ENCODE measurements at places on chromosomes 3 and 15. TPM values are rescaled to one million over a fixed set of nuclear protein-coding genes. Genes with fewer than 3 reads are reported as not detected.

The CCR9 gene
- not detected for total RNA-seq

The EPHA6 gene
- total RNA-seq = not detected

The USP4 gene
- total RNA-seq = 84.4 TPM

The CD80 gene
- 18.1 TPM for total RNA-seq

The CD96 gene
- 79.1 TPM for total RNA-seq

The C2CD4A gene
- total RNA-seq = 0.17 TPM

The UBE2Q2 gene
- total RNA-seq = 20.5 TPM

The CRYGS gene
- 3.2 TPM for total RNA-seq

The CPNE4 gene
- total RNA-seq = 0.10 TPM

The ITIH1 gene
- not detected for total RNA-seq

The ZXDC gene
- total RNA-seq = 29.2 TPM

The ACOX2 gene
- total RNA-seq = not detected

The OR5K2 gene
- total RNA-seq = not detected

The GRIP2 gene
- total RNA-seq = not detected

All from activated T-helper 1 cell treated with anti-CD3 and anti-CD28 coated beads, Interleukin-12 subunit alpha, Interleukin-12 subunit beta, Interleukin-2, Interleukin-4 antibody, amounts not matched to agents 30 ng/mL and 10 ng/mL and 1 ng/mL, durations not matched to agents 14 hours and 24 hours and 36 hours (primary cell).